ENCODE measurements at places on chromosomes 4 and X.

- DNase-seq = no peak
Observed at GRCh38 chrX:17036171-17036961, 89.9 kb downstream of the REPS2 start.

- DNase-seq = no peak
Observed at GRCh38 chr4:8182294-8182693, 16.8 kb upstream of the SH3TC1 start.

DNA sequence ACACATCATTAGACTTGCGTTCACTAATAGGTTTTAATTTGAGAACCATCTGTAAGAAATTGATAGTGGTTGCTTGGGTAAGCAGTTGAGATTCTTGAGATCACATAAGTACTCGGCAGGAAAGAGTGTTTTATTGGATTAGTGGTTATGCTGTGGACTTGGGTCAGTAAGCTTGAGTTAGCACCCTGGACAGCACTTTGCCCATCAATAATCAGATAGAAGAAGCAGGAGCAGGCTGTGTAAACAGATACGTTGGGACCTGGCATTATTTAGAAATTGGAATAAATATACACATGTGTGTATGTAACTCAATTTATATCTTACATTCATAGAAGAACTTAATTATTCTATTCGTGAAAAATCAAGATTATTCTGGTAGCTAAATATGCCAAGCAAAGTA is 357.5 kb upstream of the SMIM31 start:
- DNase-seq = no peak

DNA sequence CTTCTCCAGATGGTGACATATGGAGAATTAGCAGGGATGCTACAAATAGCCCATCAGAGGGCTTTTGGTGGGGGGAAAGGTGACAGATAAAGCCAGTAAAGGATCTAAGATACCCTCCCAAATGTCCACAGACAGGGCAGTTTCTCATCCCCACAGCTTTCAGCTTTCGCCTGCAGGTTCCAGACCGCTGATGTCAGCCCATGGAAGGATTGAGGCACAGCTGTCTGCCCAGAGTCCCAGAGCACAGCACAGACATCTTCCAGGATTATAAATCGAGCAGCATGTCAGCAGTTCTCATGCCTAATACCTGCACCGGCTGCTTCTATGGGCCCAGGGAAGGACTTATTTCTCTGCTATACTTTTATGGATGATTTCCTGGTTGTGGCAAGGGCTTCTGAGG is 96.7 kb upstream of the MXRA5 start:
- DNase-seq = no peak

GRCh38 chr4:158155656-158156356 is 17.0 kb downstream of the GASK1B start:
- no peak for DNase-seq

GRCh38 chr4:52825460-52826090 is 36.5 kb upstream of the RASL11B start:
- no peak for DNase-seq

- DNase-seq = no peak
Observed at GRCh38 chrX:13013363-13014110, 30.9 kb downstream of the FAM9C start.

DNA sequence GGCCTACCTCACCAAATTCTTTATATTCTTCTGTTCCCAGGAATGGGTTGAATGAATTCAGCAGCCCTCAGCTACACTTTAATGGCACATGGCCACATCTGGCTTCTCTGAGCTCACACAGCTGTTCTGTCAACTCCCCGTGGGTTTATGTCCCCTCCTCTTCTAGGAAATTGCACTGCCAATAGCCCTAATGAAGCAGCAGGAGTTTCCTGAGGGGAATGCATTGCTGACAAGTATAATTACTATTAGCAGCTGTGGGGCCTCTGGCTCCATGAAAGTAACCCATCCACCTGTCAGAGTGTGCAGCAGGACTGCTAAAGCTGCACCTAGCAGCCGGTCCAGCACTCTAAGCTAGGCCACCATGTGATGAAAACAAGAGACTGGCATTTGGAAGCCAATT is 50.3 kb downstream of the FTHL17 start:
- DNase-seq = no peak

- no peak for DNase-seq
Observed at GRCh38 chr4:7444731-7445130, 10.0 kb upstream of the PSAPL1 start.

GRCh38 chr4:86108834-86109233 is 251.0 kb downstream of the MAPK10 start:
- DNase-seq = no peak

- no peak for DNase-seq
Observed at GRCh38 chr4:138851391-138852335, 163.9 kb upstream of the NOCT start.

DNA sequence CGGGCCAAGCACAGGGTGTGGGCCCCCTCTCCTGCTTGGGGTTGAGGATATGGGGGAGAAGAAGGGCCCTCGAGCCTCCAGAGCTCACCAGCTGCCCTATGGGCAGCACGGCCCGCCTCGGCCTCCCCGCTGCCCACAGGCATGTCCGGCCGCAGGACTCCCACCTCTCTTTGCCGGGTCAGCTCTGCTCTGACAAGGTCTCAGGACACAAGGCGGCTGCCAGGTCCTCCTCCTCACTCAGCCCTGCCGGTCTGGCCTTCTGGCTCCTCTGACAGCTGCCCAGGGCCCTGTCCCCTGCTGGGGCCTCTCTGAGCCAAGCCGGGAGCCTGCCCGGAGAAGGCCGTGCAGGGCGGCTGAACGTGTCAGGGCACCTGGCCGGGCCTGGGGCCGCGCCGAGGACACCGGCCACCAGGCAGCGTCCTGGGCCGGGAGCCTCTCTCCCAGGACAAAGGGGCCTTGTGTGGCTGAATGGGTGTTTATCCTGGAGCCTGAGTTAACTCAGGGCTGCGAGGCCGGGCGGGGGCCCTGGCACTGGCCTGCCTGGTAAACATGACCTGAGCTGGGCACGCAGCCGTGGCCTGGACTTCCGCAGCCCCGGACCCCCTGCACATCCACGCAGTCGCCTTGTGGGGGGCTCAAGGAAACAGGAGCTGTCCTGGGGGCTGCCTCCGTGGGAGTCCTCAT is 25.7 kb downstream of the TACC3 start:
- no peak for DNase-seq

DNA sequence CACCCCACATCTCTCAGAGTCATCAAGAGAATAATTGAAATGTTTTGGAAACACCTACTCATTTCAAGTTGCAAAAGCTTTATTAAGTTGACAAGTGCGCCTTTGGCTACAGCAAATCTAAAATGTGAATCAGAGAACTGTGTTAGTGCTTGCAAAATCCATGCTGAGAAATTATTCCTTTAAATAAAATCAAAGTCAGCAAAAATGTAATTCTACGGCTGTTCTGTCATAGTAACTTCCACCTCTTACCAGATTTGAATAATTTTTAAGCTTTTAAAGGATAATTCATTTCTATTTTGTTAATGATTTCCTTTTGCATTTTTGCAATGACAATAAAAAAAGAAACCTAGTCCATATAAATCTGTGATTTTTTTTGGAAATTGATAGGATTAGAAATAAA is 1779.1 kb downstream of the STIM2 start:
- no peak for DNase-seq

GRCh38 chrX:29225670-29226069 is 638.4 kb downstream of the IL1RAPL1 start:
- DNase-seq = no peak

DNA sequence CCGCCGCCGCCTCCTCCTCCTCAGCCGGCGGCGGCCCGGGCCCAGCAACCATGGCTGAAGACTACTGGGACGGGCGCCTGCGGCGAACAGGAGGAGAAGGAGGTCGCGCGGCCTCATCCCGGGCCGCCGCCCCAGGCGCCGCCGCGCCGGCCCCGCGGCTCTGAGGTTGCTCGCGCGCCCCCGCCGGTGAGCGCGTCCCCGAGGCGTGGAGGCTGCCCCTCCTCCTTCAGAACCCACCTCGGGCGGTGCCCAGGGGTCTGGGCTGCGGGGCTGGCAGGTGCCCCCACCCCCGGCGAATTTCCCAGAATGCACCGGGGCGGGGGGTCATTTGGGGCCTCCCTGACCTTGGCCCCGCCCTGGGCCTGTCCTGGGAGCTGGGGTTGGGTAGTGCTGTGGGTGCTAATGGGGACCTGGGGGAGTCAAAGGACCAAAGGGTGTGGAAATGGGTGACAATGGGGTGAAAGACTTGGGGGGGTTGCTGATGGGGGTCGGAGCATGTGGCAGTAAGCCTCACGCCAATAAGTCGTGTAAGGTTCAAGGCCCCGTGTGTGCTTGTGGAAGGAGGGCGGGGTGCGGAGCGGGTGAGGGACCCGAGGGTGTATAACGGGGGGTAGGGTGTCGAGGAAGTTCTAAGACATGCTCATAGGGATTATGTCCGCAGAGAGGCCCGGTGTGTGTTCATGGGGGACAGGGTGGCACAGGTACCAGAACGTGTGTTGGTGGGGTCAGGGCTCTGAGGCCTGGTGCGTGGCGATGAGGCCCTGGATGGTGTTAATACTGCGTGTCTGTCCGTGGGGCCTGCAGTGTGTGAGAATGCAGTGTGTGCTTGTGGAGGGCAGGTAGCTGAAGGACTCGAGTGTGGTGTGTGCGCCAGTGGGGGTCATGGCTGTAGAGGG is 687 bp downstream of the CDK16 start:
- DNase-seq = no peak

DNA sequence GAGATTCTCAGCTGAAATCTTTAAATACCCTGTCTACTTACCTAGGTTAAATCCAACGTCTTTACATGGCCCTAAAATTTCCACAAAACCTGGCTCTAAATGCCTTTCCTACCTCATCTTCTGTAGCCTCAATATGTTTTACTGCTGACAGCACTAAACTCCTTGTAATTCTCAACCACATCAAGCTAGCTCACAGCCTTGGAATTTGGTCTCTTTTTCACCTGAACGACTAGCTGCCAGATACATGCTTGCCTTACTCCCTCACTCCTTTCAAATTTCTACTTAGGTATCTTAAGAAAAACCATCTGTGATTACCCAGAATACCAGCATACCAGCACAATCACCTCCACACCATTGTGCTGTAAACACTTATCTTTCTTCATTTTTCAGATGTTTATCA is 635.6 kb upstream of the PCDH10 start:
- DNase-seq = no peak

DNA sequence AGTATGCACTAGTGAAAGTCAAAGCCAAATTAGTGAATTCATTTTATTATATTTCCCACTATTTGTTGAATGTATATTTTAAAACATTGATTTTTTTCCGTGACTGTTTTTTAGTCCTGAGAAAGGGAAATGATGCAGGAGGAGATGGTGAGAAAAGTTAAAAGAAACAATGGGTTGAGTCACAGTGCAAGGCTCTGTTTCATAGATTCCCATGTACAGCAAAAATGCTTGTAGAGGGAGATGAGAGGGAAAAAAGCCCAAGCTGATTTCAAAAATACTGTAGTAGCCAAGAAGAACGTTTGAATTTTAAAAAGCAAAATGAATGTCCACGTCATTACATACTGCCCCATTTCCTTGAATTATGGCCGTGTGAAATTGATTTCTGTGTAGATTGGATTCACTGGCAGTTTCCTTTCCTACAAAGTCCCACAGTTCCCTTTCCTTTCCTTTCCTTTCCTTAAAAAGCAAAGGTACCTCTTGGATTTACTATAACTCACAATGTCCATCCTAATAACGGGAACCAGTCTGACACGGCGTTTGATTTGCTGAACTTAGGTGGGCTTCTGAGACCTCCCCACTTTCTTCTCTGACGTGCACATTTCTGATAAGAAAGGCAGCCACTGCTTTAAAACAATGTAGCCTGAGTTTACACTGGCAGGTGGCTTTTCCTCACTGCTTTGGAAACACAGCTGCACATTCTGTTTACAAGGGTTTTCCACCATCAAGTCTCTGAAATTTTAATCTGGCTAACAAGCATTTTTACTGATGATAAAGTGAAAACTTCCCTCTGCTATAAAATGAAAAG is 63.7 kb downstream of the SPCS3 start:
- DNase-seq = no peak

DNA sequence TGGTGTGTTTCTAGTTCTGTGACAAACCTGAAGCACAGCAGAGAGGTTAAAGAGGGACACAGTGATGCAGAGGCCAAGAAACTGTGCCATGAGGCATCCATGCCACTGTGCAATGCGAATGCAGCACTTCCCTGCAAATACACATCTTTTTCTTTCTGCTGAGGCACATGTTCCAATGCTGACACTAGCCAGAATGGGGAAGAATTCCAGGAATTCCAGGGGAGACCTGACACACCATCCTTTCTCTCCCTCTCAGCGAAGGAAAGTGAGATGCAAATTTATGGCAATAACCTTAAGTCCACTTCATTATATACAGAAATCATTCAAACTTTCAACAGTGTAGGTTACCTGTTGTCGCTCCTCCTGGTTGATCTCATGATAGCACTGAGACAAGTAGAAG is 204.8 kb downstream of the LDB2 start:
- no peak for DNase-seq

- DNase-seq = no peak
Observed at GRCh38 chrX:12139934-12140611, 1.8 kb downstream of the FRMPD4 start.

DNA sequence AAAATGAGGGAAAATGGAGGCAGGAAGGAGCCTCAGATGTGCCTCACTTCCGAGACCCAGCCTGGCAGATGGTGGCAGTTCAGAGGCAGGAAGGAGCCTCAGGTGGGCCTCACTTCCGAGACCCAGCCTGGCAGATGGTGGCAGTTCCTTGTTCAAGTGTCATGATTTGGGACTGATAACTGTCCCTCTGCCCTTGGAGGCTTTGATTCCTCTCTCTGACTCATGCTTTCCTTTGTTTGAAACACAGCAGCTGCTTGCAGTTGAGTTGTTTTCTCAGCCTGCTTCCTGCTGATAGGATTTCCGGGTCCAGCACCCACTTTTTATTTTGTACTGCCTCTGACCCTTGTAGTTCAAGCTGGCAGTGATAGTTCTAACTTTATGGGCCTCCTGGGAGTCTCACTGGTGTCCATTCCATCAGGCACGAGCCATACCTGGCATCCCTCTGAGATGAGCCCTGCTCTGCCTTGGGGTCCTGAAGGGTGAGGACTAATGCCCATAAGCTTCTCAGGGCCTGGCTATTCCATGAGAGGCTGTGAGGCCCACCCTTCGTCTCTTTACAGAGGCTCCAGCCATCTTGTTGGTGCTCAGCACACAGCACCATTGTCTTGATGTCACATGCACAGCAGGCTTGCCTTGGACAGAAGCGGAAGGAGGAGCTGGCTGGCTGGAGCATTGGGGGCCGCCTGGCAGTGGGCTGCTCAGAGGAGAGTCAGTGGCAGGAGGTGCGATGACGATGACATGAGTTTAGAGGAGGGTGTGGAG is 13.0 kb downstream of the RGS12 start:
- DNase-seq = no peak

All from GM04504 (cell line).